ENCODE measurements at places on chromosomes 4 and X.

GRCh38 chr4:6812766-6813165 is 30.2 kb downstream of the KIAA0232 start:
- no peak for DNase-seq

GRCh38 chr4:7120341-7120740 is 52.5 kb upstream of the GRPEL1 start:
- DNase-seq, result no peak

DNA sequence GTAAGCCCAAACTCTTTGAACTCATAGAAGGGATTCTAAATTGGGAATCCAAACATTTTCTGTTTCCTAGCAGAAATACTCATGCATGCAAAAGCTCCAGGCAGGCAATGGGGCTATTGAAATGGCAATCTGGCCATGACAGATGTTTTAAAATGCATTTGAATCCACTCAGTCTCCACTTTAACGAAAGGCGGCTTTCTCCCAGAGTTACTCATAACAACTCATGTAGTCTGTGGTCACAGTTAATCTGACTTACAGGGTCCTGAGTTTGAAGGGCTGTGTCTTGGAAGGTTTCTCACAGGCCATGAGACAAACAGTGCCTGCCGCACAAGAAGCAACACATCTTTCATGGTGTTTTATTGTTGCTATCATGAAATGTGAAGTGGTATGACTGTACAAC is 185.7 kb downstream of the AMELX start:
- DNase-seq, result no peak

DNA sequence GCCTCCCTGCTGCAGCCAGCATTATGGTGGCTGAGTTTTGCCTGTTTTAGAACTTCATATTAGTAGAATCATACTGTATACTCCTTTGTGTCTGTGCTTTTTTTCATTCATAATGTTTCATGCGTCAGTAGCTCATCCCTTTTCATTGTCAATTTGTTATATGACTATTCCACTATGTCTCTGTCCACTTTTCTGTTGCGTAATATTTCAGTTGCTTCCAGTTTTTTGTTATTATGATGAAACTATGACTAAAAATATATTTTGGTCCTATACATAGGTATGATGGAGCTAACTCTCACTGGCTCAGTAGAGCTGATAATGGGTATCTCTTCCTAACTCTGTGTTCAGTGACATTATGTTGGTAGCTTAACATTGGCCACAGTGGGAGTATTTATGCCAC is 48.3 kb downstream of the DMP1 start:
- DNase-seq, result no peak

DNA sequence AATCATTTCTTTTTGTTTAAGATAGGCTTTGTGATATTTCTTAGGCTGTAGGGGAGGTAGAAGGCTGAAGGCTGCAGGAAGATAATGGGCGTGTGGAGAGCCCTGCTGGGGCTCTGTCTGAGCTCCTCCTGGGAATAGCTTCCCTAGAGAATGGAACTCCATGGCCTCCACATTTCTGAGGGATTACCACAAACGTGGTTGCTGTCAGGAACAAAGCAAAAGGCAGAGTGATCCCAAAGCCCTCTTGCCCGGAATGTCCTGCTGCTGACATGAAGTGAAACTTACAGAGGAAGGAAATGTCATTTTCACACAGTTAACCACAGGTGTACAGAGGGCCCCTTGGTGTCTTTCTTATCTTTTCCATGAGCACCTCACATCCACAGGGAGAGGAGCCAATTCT is 89.3 kb downstream of the DDIT4L start:
- DNase-seq, result no peak

DNA sequence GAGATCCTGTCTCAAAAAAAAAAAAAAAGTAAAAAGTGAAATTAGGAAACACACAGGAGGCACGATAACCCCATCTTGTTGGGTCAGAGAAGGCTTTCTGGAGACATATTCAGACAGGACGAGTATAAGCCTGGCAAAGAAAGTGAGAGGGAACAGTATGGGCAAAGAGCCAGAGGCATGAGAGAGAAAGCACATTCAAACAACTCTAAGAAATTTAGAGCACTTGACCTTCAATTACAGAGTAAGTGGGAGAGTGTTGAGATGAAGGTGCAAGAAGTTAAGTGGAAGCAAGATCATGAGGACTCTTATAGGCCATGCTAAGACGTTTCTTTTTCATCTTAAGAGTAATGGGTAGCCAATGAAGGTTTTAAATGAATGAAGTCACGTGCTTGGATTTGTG is 70.4 kb downstream of the ELOVL6 start:
- no peak for DNase-seq

GRCh38 chr4:163166041-163166579 is 580 bp downstream of the NAF1 start:
- peak; percentile 8 for DNase-seq

- DNase-seq, result no peak
Measured at GRCh38 chrX:24173115-24173847, 23.8 kb downstream of the ZFX start.

GRCh38 chr4:66273110-66273509 is 602.8 kb upstream of the EPHA5 start:
- no peak for DNase-seq

- DNase-seq, result no peak
Measured at GRCh38 chr4:130738233-130738632, 1642.3 kb downstream of the C4orf33 start.

DNA sequence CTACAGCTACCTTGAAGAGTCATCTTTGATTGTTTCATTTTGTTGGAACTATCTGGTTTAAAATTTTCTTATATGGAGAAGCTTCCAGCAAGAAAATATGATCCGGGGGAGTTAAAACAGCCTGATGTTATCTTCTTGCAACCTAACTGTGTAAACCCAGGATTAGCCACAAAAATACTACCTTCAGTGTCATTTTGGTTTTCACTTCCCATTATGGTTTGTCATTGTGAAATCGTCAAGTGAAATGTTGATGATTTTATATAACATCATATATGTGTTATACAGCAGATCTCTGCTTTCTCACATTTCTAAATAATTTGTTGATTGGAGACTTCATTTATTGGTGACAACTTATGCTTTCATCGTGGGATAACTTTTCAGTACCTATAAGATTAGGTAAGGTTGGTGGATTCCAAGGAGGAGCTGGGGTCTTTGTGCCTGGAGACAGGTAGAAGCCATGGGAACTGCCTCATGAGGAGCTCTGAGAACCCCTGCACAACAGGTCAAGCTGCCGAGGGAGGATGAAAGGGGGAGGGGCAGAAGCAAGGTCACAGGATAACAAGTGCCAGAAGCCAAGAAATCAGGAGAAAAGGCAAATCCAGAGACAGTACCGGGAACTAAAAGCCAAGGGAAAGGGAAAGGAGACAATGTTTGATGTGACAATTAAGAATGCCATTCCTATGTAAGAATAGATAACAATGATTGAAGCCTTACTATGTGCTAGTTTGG is 7.2 kb downstream of the ARHGAP24 start:
- DNase-seq, result no peak

DNA sequence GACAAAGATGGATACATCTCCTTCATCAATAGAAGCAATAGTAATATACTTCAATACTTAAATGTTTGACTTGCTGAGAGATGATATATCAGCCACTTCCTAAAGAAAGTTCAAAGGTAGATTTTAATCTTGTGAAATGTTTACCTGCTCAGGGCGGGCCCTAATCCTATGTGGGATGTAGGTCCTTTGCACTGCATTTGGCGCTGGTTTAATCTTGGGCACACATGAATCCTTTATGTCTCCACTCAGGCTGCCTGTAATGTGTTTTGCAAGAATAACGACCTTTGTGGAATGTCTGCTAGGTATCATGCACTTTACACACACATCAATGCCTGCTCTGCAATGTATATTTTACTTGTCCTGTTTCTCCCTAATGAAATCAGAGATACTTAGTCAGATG is 368.7 kb downstream of the GBA3 start:
- DNase-seq, result no peak

GRCh38 chrX:109281483-109282275 is 200.2 kb downstream of the GUCY2F start:
- no peak for DNase-seq

DNA sequence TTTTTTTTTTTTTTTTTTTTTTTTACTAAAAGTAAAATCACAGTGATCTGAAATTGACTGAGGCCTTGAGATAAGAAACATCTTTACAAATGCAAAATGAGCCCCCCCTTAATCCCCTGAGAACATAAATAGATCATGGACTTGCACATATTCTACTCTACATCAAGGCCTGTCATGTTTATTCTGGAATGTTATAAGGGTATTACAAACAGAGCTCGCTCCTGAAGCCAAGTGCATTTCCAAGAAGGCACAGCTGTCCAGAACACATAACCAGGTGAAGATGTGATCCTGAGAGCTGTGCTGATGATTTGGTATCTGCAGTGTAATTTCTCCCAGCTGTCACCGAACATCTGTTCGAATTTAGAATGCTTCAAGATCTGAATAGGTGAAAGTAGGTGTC is 384.5 kb downstream of the GPAT3 start:
- no peak for DNase-seq

DNA sequence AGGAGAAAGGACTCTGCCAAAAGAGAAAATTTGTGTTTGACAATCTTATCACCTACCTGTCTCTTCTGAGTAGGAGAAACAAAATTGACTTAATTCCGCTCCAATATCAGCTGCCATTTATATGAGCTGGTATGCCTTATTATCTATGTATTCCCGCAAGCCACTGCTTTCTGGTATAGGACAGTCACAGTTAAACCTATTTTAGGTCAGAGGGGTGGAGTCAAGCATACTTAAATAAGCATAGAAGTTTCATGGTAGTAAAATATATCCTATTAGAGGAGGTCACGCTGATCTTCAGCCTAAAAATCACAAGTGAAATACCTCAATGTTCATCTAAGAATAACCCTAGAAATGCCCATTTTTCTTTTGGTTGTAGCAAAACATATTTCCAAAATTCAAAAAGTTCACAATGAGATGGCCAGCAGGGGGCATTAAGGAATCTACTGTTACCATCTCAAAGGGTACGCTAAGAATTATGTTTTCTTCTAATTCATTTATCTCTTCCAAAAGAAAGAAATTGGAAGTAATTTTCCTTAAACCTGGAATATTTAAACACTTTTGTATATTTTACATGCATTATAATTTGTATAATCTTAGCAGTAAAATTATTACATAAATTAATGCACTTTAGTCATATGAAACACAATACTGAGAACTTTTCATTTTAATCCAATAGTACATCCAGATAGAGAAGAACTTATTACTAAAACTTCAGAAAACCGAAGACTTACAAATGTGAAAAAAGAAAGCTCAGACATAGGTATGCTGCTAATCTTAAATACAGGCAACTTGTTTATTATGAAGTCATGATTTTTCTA is 10.5 kb downstream of the PPAT start:
- DNase-seq, result no peak

- DNase-seq, result no peak
Measured at GRCh38 chrX:106150701-106151100, 17.4 kb upstream of the PWWP3B start.

GRCh38 chrX:139844163-139844562 is 88.7 kb downstream of the ATP11C start:
- DNase-seq, result no peak

- no peak for DNase-seq
Measured at GRCh38 chr4:108053251-108053711, 63.6 kb downstream of the HADH start.

- no peak for DNase-seq
Measured at GRCh38 chr4:123603165-123603564, 206.6 kb downstream of the SPRY1 start.

DNA sequence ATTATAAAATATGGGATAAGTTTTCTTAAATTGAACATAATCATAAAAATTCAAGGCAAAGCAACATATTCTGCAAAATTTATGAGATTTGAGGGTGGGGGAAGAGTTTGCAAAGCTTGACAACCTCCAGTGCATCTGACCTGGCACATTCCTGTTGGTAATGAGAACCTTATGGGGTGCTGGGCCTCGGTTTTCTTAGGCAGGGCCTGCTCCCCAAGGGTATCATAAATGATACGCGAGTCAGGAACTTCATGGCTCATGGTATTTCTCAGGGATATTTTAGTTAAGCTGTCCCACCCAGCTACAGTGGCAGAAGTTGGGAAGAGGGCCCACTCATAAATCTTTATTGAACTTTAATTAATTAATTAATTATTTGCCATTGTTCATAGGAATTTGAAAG is 13.2 kb downstream of the AFF2 start:
- no peak for DNase-seq

- DNase-seq, result no peak
Measured at GRCh38 chr4:125780747-125781146, 466.0 kb downstream of the FAT4 start.

DNA sequence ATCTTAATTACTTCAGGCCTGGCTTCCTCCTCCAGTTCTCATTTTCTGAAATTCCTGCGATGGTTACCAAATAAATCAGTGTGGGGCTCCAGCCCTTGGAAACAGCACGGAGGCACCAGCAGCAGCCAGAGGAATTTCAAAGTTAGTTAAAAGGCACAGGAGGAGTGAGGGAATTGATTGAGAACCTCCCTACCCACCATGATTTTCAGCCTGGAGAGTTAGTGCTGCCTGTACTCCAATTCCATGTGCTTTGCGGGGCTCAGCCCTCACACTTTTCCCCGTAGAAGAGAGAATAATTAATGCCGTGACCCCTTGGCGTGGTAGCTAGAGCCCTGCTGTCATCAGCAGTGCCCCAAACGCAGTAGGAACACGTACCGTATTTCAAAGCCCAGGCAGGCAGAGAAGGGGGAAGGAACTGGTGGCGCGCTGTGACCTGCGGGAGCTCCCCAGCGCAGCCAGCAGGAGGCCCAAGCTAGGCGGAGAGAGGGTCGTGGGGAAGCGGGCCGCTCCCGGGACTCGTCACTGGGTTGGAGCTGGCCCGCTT is 84.0 kb upstream of the IGFBP7 start:
- DNase-seq, result no peak

GRCh38 chr4:5924461-5925125 is 31.7 kb upstream of the CRMP1 start:
- DNase-seq, result no peak
